Activated CD4-positive, alpha-beta T cell treated with anti-CD3 and anti-CD28 coated beads for 4 hours (primary cell): ENCODE measurements at places on chromosomes 11 and 22.

DNA sequence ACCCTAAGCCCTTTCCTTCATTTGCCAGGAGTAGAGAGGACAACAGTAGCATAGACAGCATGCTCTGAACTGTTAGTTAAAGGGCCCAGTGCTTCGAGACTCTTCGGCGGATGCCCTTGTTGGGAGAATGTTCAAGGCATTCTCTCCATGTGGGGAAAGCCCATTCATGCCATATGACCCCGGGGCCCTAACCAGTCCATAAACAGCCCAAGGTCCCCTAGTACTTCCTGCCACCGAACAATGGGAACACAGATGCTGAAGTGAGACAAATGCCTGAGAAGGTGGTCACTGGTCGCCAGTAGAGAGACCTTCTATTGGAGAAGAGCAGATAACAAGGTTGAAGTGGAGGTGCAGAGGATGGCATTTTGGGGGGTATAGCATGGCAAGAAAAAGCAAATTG, 80.7 kb downstream of the FLI1 start:
- DNase-seq = no peak

DNA sequence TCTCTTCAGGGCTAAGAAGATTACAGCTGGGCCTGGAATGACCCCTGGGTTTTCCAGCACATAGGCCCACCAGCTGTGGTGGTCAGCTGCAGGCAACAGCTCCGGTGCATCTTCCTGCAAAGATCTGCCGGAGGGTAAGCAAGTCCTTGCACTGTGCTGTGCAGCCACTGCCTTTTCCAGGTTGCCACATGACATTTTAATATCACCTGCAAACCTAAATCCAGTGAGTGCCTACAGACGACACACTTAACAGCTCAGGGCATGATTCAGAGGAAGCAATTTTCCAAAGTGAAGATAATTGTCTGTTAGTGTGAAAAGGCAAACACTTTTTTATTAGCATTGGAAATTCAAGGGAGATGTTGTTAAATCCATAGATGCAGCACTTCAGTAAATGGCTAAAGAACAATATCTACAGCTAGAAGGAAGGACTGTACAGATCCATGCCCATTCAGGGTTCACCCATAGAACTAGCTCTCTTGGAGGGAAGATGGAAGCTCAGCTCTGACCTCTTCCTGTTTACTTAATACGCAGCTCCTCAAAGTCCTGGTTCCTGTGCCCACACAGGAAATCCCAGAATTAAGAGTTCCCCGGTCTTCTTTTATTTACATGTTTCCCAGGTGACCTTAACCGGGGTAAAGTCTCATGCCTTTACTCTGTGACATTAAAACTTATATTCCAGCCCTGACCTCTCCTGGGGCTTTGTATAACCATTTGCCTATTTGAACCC, 13.3 kb upstream of the NRIP3 start:
- no peak for DNase-seq

DNA sequence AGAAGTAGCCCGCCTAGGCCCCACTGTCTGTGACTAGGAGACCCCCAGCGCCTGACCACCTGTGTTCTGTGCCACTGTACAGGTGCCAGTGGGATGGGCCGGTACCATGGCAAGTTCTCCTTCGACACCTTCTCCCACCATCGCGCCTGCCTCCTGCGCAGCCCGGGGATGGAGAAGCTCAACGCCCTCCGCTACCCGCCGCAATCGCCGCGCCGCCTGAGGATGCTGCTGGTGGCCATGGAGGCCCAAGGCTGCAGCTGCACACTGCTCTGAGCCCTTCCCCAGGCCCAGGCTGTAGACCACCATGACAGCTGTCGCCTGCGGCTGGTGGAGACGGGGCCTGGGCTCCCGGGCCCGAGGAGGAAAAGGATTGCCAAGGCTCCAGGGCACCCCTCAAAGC, 2.8 kb upstream of the NDUFS8 start:
- DNase-seq = no peak

GRCh38 chr22:46551996-46552395, 14.6 kb upstream of the CELSR1 start:
- DNase-seq = no peak

- DNase-seq = no peak
These were observed 779.5 kb downstream of the METTL15 start for GRCh38 chr11:28887681-28888080.

DNA sequence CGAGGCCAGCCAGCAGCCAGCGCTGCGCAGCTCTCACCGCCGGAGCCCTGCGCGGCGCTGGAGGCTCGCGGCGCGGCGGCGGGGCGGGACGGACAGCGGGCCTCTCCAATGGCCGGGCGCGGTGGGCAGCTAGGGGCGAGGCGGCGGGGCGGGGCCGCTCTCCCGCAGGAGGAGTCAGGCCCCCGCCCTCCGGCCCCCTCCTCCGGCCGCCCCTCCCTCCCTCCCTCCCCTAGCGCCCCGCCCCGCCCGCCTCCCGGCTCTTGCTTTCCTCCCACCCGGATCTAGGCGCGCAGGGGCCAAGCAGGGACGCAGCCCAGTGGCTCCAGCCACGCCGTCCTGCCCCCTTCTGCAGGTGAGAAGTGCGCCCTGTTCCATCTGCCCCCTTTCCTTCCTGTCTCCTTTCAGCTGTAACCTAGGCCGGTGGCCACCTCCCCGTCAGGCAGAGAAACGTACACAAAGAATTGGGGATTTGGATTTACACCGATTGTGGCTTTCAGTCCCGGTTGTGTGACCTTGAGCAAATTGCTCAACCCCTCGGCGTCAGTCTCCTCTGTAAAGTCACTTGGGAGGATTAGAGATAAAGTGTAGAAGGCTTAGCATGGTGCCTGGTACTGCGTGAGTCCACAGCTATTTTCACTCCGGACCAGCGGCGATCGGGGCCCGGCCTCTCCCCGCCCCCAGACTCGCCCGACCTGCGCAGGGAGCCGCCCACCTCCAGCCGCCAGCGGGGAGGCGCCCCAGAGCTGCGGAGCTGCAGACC, at the start of gene FZD4:
Gene FZD4, minus strand, starts transcription at position 35 of the 760 bp plus-strand sequence. CDS start 310 bp downstream, outside the sequence.
- DNase-seq = peak; percentile 2

DNA sequence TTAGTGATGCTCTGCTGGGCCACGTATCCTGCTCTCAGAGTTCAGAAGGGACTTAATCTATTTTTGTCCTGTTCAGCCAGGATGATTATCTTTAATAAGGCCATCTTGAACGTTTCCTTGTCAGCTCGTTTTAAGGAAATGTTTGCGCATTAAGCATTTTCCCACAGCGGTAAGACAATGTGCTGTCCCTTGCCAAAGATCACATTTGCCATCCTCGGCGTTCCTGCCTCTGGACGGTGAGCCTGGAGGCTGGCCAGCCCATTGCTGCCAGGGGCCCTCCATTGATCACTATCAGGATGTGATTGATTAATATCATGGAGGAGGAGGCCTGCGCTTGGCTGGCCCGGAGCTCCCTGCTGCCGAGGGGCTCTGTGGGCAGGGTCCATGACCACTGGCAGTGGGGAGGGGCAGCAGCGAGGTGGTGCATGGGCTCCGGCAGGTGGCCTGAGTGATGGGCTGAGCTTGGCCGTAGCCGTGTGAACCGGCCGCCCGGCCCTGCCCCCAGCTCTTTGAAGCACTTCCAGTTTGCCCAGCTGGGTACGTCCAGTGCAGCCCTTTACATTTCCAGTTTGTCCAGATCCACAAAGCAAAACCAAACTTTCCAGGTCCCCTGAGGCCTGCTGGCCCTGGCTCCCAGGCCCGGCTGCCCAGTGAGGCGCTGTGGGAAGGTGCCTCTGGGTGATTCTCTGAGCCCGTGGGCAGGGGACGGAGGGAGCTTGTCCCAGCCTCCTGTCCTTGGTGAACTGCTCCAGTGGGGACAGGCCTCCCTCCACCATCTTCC, 49.5 kb upstream of the SMIM38 start:
- no peak for DNase-seq

GRCh38 chr11:92595052-92595451, 370.4 kb downstream of the FAT3 start:
- DNase-seq = no peak

DNA sequence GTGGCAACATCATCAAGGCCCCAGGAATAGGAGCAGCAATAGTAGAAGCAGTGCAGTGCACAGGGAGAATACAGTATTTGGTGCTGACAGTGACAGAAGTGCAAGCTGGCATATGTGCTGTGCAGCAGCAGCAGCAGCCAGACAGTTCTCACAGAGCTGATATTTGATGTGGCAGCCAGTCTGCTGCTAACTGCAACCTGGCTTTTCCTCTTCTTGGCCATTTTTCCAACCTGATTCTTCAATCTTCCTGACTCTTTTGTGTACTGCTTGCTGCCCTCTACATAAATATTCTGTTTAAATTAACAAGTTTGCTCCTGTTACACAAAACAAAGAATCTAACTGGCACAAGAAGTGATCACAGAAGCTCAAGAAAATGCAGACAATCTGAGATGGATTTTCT, 102.0 kb downstream of the CASP12 start:
- no peak for DNase-seq

- DNase-seq = no peak
These were observed 8.8 kb upstream of the LGALS2 start for GRCh38 chr22:37588546-37589215.

GRCh38 chr11:10916665-10917064, 58.8 kb upstream of the ZBED5 start:
- no peak for DNase-seq

GRCh38 chr22:20653012-20653794, 120.7 kb upstream of the SERPIND1 start:
- no peak for DNase-seq

GRCh38 chr11:87967459-87967858, 207.8 kb downstream of the RAB38 start:
- DNase-seq = no peak

DNA sequence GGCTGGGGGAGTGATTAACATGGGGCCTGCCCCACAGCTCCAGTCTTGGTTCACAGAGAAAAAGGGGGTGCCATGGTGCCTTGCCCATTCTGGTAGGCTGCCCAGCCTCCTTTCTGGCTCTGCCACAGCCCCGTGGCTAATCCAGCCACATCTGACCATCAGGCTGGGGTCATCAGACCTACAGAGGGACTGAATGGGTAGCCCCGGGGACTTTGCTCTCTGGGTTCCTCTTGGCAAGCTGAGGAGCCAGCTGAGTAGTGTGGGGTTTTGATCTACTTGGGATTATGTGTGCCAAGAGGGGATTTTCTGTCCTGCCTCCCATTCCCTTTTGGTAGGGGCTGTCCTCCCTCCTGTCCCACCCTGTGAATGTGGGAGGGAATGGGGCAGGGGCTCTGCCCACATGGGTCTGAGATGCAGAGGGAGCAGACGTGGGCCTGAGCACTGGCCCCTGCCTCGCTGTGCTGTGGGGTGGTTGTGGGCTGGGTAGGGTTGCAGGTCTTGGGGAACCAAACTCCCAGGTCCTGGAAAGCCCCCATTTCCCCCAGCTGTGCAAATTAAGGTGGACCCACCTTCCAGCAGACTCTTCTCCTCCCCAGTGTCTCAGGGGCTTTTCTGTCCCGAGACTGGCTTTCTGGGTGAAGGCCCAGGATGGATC, 32.0 kb downstream of the CD82 start:
- DNase-seq = no peak

GRCh38 chr22:27372969-27373670, 428.4 kb downstream of the MN1 start:
- DNase-seq = no peak

- DNase-seq = no peak
These were observed 1343.8 kb downstream of the TBC1D22A start for GRCh38 chr22:48106215-48106614.

DNA sequence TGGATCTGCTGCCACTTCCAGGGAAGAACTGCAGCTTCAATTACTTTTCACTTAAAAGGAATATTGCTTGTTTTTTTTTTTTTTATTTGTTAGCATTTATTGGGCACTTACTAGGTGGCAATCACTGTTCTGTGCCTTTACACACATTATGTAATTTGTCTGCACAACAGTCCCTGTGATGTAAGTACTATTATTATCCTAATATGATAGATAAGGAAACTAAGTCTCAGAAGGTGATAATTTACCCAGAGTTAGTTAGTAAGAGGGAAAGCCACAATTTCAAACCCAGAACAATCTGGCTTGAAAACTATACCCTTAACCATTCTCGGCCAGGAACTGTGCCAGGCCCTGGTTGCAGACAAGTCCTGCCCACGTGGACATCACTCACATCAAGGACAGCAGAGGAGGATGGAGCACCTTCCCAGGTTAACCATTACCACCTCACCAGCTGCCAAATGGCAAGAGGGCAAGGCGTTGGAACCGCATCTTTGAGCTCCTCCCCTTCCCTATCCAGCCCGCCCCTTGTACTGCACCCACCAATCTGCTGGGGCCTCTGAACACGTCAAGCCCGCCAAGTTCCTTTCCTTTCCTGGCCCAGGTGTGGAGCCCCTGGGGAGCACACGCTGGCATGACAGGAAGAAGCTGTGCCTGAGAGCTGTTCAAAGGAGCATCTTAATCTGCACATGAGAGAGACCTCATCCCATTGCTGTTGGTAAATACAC, 78.4 kb downstream of the NAV2 start:
- DNase-seq = no peak

DNA sequence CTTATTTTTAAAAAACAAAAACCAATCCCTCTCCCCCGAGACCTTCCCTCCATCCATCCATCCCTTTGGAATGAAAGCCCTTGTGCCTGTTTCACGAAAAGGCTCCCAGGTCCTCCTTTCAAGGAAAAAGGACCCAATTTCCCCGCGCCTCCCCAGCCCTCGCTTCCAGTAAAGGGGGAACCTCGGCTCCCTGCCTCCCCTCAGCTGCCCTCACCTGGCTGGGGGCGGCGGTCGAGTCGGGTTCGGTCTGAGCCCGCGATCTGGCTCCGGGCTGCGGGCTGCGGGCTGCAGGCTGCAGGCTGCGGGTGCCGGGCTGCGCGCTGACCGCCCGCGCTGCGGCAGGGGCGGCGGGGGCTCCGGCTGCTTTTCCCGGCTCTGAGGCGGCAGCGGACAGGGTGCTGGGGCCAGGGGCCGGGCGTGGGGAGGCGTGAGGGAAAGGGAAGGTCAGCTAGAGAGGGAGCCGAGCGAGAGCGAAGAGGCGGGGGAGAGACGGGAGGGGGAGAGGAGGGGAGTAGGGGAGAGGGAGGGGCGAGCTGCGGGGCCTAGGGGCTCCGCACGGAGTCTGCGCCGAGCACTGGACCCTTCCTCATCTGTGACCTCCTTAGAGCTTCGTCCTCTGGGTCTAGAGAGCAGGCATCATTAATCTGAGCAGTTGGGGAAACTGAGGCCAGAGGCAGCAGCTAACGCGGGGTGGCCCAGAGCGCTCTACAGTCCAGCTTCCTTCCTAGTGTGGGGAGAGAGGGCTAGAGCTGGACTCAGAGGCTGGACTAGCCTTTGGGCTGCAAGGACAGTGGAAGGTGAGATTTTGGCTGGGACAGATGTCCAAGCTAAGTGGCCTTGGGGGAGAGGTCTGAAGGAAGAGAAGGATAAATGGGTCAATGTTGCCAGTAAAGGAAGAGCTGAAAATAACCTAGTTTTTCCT, at the start of gene C1QTNF4:
Gene C1QTNF4, minus strand, starts transcription at position 478 of the 922 bp plus-strand sequence. CDS start 3,601 bp downstream, outside the sequence.
- DNase-seq = no peak

GRCh38 chr11:39724404-39724803, 1735.0 kb downstream of the LRRC4C start:
- no peak for DNase-seq
